ENCODE measurements at places on chromosomes 2 and 18.

DNA sequence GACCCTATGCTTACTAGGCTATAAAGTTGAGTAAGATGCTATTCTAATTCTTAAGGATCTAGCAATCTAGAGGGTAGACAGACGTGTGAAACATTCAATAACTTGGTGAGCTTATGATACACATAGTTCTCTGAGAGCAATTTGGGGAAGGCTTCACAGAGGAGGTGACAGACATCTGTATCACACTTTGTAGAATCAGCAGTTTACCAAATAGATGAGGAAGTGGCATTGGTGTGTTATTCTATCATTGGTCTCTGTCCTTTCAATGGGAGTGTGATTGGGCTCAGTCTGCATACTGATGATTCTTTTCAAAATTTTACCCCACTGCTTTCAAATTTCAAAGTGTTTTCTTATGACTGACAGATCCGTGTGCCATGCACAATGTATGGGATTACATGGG is 47.0 kb upstream of the TMEM178A start:
- peak; percentile 9 for DNase-seq

DNA sequence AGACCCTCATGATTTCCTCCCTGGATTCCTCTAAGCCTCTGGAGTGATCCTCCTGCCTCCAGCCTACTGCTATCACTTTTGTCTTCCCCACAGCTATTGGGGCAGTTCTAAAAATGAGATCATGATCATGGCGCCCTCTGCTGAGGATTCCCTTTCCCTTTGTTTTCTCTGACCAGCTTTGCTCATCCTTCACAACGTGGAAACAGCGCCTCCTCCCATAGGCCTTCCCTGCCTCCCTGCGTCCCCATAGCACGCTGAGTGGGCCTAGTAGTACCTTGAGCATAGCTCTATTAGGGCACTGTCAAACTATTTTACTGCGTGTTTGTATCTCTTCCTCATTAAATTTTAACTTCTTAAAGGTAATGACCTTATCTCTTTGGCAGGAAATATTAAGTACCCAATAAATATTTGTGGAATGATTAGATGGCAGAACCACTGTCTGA is 207.0 kb upstream of the FANCL start:
- DNase-seq: peak; percentile 84

- no peak for DNase-seq
Measured at GRCh38 chr2:46803911-46804670, 111.5 kb downstream of the MCFD2 start.

DNA sequence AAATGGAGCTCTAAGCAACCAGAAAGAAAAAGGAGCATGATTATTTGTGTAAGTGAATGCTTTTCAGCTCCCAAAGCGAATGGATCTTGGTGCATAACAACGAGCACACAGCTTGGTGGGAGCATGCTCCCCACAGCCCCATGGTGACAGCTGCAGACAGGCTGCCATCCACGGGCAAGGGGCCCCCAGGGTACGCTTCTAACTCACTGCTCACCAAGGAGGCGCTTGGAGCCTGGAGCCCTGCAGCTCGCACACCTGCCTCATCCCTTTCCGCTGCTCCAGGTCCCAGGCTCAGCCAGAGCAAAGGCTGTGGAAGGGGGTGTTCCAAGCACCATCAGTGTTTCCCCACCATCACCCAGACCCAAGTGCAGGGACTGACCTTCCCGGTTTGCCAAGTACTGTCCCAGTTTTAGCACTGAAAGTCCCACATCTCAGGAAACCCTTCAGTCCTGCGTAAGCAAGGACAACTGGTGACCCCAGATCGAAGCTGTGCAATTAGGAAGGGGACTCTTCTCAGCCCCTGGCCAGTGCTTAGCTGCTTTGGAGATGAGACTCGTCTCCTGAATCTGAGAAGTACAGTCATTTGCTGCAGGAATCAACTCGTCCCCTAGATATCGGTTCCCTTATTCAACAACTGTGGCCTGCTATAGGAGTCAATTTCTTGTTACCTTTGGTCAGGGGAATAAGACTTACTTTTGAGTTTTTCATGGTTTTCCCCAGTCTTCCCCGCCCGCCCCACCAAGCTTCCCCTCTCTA is 50.0 kb upstream of the ATG16L1 start:
- no peak for DNase-seq
